Stimulated activated CD4-positive, alpha-beta T cell treated with anti-CD3 and anti-CD28 coated beads, Interleukin-15, amount 100 ng/mL, for 1 hour (primary cell): ENCODE measurements at places on chromosomes 1 and 21.

GRCh38 chr1:29709704-29710280 lies 473.5 kb downstream of the PTPRU start:
- no peak for DNase-seq

DNA sequence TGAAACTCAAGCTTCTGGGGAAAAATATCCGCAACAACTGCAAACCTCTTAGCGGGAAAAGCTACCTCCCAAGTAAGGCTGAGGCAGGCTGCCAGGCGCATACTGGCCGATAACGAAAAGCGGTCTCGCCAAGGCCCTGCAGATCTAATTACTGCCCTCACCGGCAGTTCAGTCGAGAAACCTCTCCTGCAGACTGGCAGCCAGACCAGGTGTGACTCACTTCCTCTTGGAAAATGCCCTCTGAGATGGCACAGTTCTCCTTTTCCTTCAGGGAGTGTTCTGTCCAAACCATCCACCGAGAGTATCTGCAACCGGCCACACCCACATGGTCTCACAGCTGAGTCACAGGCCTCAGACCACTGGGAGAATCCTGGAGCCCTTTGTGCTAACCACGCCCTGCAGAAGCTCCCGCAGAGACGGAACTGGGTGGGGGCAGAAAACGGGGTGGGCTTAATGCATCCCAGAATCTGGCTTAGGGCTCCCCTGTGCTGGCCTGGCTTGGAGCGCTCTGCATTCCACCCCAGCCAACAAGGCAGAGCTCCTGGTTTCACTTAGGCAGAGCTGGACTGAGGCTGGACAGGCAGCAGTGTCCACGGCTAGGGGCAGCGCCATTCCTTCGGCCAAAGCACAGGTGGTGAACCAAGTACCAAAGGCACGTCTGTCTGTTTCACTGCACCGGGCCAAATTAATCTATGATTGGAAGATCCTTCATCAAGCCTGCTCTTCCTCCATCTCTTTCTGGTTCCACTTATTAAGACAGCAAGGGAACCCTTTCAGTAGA lies 1.2 kb downstream of the S100A10 start:
- DNase-seq = no peak

DNA sequence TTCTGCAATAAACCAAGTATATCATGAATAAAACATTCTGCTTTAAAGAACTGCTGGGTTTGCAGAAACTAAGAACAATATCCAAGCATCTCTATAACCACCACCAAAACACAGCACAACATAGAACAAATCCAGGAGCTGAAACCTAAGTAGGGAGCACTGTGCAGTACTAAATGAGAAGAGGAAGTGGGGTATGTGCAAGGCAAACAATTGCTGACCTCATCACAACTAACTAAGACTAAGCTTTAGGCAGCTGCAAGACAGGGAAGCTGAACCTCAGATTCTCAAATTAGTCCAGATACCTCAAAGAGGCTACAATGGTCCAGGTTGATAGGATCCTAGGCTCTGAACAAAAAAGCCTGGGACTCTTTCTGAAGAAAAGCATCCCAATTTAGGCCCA lies 172.6 kb downstream of the SLC44A5 start:
- no peak for DNase-seq

GRCh38 chr1:83515578-83516154 lies 483.3 kb downstream of the TTLL7 start:
- DNase-seq = no peak

DNA sequence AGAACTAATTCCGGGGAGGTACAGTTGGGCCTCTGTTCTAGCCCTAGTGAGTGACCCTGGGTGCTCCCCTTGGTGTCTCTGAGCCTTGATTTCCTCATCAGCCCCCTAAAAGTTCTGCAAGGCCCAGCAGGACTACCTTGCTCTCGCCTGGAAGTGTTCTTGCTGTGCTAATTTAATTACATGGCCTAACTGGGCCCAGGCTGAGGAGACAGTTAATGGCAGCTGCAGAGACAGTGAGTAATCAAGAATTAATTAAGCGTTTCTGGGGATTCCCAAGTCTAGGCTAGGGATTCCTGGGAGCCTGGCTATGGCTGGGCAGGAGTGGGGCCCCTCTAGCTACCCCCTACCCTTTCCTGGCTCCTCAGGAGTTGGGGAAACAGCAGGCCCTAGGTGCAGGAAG lies 24.7 kb upstream of the DMBX1 start:
- no peak for DNase-seq

DNA sequence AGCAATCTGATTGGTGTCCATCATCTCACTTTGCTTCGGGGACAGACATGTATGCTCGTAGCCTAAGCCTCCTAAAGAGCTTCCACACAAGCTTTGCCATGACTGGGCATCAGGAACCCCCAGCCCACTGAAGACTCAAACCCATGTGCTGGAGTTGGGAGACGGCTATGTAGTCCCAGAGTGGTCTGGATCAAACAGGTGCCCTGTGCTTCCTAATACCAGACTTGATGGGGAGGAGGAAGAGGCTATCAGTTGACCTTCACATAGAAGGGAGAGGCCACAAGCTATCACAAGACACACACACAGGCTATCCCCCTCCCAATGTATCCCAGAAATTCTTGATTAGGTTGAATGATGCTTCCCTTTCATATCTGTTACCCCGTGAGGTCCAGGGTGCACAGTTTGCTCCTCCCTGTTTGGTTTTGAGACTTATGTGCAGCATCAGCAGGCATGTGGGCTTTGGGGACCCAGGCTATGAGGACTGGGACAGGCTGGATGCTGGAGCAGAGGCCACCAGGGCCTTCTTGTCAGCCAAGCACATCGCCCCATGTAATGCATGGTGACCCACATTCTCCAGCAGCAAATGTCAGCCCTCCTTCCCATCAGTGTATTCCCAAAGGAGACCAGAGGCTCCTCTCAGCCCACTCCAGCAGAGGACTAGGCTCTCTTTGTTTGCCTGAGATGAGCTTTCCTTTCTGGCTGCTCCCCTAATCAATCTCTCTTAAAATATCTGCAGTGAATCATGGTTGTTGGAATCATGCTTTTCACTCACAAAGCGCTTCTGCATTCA lies 159.8 kb downstream of the GRIK3 start:
- no peak for DNase-seq

GRCh38 chr1:62688687-62689085 lies 500 bp upstream of the DOCK7 start:
- DNase-seq = no peak

GRCh38 chr1:156291226-156292061 lies 4.0 kb downstream of the GLMP start:
- DNase-seq = no peak

GRCh38 chr1:11563560-11564069 lies 84.7 kb downstream of the DISP3 start:
- no peak for DNase-seq

DNA sequence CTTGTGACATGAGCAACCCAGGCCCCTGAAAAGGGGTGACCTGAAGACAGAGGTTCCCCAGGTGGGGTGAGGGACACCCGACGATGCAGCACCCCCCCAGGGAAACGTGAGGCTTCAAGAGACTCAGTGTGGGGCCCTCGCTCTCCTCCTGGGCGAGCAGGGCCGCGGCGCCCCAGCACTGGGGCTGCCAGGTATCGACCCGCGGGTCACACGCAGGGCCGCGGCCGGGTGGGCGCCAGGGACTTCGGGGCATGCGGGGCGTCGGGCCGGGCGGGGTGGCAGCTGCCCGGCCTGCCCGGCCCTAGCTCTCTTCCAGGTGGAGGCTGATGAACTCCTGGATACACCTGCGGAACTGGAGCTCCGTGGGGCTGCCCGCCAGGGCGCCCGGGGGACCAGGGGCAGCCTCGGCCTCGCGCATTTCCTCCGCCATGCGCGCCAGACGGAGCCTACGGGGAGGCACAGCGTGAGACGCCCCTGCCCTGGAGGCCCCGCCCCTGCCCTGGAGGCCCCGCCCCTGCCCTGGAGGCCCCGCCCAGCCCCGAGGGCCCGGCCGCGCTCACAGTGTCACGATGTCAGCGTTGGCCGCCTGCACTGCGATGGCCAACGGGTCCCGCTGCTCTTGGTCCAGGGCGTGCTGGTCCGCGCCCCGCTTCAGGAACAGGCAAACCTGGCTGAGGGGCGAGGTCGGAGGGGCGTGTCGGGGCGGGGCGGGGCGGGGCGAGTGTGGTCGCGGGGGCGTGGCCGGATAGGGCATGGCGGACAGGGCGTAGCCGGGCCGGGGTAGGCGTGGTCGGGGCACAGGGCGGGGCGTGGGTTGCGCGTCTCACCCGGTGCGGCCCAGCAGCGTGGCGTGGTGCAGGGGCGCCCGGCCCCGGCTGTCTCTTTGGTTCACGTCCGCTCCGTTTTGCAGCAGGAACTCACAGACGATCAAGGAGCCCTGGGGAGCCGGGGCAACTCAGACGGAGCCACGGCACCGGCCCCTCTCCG lies 13.3 kb downstream of the SCNN1D start:
- no peak for DNase-seq

GRCh38 chr1:4424766-4425165 lies 229.6 kb upstream of the AJAP1 start:
- DNase-seq = no peak

DNA sequence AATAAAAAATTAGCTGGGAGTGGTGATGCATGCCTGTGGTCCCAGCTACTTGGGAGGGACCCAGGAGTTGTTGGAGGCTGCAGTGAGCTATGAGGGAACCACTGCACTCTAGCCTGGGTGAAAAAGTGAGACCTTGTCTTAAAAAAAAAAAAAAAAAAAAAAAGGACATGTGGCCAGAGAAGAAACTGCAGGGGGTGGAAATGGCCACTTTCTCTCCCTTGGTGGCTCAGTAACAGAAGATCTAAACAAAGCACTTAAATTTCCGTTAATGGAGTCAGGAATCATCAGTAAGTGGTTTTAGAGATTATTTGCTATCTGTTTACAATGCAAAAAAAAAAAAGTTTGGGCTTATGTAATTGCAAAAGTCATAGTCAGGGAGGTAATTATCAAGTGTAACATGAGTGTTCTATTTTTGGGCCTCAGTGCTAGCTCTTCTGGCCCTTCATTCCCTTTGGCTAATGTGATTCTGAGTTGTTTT lies 19.3 kb upstream of the OPRD1 start:
- no peak for DNase-seq
